Activated CD4-positive, alpha-beta T cell treated with anti-CD3 and anti-CD28 coated beads, Interleukin-10, Interleukin-2, amounts not matched to agents 100 ng/mL and 50 ng/mL, durations not matched to agents 16 hours and 8 hours (primary cell): ENCODE measurements at places on chromosomes 5 and 9.

DNA sequence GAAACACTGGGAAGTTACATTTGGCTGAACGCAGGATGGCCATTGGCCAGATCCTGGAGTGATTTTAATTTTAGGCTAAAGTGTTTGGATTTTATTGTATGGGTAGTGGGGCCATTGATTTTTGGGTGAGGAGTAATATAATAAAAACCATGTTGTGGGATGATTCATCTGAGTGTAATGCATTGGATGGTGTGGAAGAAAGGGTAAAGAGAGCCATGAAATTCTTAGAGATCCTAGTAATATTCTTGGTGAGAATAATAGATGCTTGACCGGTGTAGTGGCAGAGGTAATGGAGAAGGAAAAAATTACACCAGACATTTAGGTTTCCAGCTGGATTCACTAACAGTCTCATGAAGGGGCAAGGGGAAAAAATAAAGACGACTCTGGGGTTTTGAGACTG is 158.1 kb downstream of the NPR3 start:
- no peak for DNase-seq

DNA sequence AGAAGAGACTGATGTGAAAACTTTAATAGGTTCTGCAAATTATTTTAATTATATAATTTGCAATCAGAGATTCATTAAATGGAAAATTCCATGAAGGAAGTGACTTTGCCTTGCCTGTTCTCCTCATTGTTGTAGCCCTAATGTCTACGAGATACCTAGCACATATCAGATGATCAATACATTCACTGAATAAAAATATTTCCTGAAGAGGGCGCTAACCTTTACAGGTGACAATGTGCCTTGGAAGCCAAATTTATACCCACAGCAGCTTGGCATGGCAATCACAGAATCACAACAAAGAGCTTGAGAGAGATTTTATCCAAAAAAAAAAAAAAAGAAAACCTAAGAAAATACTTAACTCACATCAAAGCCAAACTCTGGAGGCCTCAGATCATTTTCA is 17.4 kb downstream of the HAUS6 start:
- DNase-seq = peak; percentile 52

GRCh38 chr5:158039441-158039840 is 180.5 kb upstream of the CLINT1 start:
- DNase-seq = no peak

DNA sequence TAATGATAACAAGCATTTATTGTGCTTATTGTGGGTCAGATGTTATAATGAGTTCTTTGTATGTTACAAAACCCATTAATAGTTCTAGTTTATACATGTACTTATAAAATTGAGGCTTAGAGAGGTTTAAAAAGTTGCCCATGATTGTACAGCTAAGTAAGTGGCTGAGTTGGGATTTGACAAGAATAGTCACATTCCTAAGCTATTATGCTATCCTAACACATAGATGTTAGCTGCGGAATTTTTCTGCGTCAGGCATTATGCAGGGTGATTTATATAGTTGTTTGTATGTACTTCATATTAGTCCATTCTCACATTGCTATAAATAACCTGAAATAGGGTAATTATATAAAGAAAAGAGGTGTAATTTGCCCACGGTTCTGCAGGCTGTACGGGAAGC is 12.5 kb downstream of the COMMD10 start:
- DNase-seq = no peak

DNA sequence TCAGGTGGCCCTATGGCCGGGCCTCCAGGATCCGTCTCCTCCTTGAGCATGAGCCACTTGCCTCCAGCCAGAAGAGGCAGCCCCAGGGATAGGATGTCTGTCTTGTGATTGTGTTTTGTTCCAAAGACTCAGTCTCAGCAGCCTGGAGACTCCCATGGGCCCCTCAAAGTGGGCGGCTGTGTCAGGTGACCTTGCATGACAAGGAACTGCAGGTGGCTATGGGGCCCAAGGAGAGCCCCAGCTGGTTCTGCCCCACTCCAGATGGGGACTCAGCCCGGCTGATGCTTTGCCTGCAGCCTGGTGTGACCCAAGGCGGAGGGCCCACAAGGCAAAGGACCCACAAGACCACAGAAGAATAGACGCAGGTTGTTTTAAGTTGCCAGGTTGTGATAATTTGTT is 284.3 kb upstream of the IRX4 start:
- no peak for DNase-seq

GRCh38 chr5:141657937-141658545 is 6.8 kb upstream of the FCHSD1 start:
- DNase-seq = peak; percentile 28

- DNase-seq = no peak
Observed at GRCh38 chr5:60026161-60026560, 132.6 kb upstream of the PDE4D start.

- no peak for DNase-seq
Observed at GRCh38 chr5:61620699-61621182, 288.7 kb downstream of the ZSWIM6 start.

DNA sequence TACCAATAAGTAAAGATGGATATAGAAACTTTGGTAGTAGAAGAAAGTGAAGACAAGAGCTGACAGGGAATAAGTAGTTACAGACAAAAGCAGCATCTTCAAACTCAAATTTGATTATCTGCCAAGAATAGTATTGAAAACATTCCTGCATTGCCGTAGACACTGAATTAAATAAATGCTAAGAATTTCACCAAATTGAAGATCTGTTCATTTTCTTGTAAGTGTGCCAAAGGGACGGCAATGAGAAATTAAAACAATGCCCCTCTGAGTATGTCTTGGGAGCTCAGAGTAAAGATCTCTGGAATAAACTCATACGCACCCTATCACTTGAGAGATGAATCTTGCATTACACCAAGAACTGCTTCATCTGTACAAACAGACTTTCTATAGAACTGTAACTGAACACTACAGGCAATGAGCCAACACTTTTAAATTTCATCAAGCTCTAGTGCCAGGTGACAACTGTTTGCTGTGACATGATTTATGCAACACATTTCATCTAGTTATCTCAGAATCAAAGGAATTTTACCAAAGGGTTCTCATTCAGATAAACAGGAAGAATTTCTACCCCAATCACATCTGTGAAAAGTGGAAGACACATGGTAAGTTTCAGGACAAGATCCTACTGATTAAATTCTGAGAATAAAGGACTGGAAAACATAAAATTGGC is 66.9 kb downstream of the RFX3 start:
- no peak for DNase-seq

DNA sequence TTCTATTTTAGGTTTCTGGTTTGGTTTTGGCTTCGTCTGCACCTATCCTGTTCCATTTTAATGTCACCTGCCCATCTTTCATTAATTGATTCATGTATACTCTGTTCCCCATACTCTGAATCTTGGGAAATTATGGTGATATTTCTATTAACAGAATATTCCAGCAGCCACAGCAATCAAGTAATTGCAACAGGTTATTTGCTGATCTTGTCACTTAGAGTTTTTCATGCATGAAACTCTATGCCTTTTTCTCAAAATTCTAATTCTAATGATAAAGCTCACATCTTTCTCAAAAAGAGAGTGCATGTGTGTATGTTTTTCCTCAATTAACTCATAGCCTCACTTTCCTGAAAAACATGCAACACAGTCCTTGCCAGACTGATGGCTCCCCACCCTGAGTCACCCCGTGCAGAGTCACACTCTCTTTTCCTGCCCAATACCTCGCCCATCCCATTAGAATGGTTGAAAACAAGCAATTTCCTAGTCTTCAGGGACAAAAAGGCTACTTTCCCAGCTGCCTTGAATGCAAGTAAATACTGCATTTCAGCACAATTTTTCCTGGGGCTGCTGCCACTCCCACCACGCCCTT is 15.6 kb downstream of the GFRA3 start:
- no peak for DNase-seq

GRCh38 chr9:75803130-75803529 is 87.3 kb upstream of the PCSK5 start:
- no peak for DNase-seq

- DNase-seq = no peak
Observed at GRCh38 chr5:172426086-172426485, 28.2 kb downstream of the SH3PXD2B start.

GRCh38 chr5:159415301-159415937 is 85.1 kb upstream of the IL12B start:
- DNase-seq = no peak

GRCh38 chr5:177419046-177419445 is 7.4 kb upstream of the GRK6 start:
- DNase-seq = no peak

DNA sequence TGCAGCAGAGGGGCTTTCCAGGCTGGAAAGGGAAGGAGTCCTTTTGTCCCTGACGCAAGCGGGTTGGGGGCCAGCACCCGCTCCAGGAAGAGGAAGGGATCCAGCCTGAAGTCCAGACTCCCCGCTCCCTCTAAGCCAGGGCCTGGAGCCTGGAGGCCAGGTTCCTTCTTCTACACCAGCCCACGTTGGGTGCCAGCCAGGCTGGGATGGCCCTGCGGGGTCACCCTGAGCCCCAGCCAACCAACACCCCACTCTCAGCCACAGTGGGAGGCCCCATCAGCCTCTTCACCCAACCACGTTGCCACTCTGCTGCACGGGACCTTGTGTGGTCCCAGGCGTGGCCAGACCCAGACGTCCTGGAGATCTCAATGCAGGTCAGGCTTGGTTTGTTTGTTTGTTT is 970 bp upstream of the FUT7 start:
- DNase-seq = peak; percentile 75

GRCh38 chr9:4111233-4112008 is 188.4 kb downstream of the GLIS3 start:
- DNase-seq = no peak

GRCh38 chr5:176895831-176896230 is 3.3 kb downstream of the HK3 start:
- no peak for DNase-seq

GRCh38 chr5:26192486-26192885 is 845.9 kb downstream of the CDH9 start:
- no peak for DNase-seq

DNA sequence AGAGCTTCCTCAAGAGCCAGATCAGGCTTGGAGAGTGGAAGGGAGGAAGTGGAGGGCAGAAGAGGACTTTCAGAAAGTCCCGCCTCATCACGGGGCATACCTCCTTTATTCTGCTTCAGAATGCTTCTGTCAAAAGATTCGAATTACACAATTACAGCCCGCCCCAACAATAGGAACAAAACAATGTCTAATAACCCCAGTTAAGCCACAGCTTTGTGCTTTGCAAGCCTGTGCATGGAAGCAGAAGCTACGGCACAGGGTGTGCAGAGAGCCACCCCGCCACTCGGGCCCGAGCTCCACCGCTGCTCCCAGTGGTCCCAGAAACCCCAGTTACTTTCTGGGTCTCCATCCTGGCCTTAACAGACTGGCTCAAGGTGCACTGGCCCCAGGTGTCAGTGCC is 23.5 kb downstream of the HNRNPH1 start:
- no peak for DNase-seq

DNA sequence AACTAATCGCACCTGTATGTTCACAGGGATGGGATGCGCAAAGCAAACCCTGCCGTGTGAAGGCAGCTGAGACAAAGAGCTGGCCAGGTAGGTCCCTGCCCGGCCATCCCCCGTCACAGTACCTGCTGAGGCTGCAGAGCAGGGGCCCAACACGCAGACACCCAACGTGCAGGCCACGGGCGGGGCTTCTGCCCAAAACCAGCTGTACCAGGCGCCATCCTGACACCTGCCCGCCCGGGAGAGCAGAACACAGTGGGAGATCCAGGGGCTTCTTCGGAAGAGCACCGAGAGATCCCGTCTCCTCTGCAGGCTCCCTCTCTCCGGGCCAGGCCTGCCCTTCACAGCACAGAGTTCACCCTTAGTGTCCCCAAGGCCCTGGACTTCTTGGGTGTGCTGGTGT is 28.4 kb downstream of the ABO start:
- no peak for DNase-seq
